ENCODE measurements at places on chromosomes 7 and 10.

DNA sequence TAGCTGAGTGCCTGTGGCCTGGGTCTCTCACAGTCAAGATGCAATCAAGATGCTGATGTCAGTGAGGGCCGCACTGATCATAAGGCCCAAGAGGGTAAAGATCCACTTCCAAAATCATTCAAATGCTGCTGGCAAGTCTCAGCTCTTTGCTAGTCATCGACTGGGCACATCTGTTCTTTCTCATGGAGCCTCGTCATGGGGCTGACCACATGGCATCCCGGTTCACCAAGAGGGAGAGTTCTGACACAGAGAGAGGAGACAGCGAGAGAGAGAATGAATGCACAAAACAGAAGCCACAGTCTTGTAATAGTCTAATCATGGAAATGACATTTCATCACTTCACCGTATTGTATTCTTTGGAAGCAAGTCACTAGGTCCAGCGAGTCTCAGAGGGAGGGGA is 1067.5 kb upstream of the C7orf33 start:
- no peaks in the 10 kb centered on the region for H3K4me1 ChIP-seq
- H3K27ac ChIP-seq, result no peak overlapping the region
- no peaks in the 10 kb centered on the region for H3K36me3 ChIP-seq
- no peak overlapping the region for H3K4me3 ChIP-seq
- H3K27me3 ChIP-seq, result no peaks in the 10 kb centered on the region

DNA sequence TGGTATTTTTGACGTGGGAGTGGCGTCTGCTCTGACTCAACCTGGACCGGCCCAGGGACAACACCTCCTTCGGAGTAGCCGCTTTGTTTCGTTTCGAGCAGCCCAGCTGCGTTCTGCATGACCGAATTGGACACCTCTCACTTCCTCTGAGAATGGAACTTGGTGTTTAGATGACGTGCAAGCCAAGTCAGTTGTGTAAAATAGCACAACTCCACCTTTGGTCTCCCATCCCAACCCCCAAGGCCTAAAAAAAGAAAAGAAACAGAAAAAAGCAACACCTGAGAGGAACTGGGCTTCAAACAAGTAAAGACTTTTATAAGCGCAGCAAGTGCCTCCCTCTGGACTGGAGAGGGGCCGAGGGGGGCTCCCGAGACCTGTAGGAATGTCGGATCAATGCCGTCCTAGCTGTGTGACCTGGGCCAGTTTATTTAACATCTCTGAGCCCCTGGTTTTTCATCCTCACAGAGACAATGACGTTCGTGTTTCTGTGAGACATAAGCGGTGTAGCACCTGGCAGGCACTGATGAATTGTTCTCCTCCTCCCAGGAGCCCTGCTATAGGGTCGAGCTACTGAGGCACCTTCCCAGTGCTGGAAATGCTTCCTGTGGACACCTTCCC is 52.0 kb upstream of the SMNDC1 start:
- no peaks in the 10 kb centered on the region for H3K36me3 ChIP-seq
- peak overlapping the region; percentile 6 for H3K27ac ChIP-seq
- DNase-seq, result no peak

- H3K27me3 ChIP-seq, result no peaks in the 10 kb centered on the region
- no peak for DNase-seq
- no peaks in the 10 kb centered on the region for H3K4me1 ChIP-seq
Measured at GRCh38 chr7:156608173-156608478, 32.4 kb upstream of the RNF32 start.

GRCh38 chr7:96329241-96329640 is 7.3 kb upstream of the SLC25A13 start:
- H3K27me3 ChIP-seq, result no peaks in the 10 kb centered on the region
- H3K4me1 ChIP-seq, result no peaks in the 10 kb centered on the region
- no peak overlapping the region for H3K27ac ChIP-seq
- no peaks in the 10 kb centered on the region for H3K36me3 ChIP-seq
- DNase-seq, result no peak

- H3K4me1 ChIP-seq, result no peaks in the 10 kb centered on the region
- H3K27me3 ChIP-seq, result no peaks in the 10 kb centered on the region
- no peak for DNase-seq
- H3K27ac ChIP-seq, result no peak overlapping the region
- H3K4me3 ChIP-seq, result no peak overlapping the region
- H3K36me3 ChIP-seq, result no peaks in the 10 kb centered on the region
Measured at GRCh38 chr10:18906636-18907035, 142.0 kb upstream of the MALRD1 start.

DNA sequence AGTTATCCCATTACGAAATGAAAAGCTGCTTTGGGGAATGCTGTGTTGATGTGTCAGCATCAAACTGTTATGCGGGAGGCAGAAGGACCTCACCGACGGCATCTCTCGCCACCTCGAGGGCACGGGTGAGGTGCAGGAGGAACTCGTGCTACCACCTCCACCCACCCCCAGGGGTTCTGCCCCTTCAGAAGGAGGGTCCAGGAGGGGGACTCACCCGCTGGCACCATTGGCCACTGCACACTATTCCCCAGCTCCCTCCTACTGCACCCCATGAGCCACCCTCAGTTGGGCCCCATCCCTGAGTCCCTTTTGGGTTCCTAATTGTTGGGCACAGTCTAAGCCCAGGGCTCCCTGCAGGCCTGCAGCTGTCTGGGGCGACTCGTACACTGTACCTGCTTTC is 236.6 kb downstream of the PTPRN2 start:
- no peaks in the 10 kb centered on the region for H3K4me1 ChIP-seq
- peaks cover 18% of the 10 kb centered on the region for H3K27me3 ChIP-seq
- DNase-seq, result peak; percentile 43
- no peaks in the 10 kb centered on the region for H3K36me3 ChIP-seq
- H3K4me3 ChIP-seq, result no peak overlapping the region

DNA sequence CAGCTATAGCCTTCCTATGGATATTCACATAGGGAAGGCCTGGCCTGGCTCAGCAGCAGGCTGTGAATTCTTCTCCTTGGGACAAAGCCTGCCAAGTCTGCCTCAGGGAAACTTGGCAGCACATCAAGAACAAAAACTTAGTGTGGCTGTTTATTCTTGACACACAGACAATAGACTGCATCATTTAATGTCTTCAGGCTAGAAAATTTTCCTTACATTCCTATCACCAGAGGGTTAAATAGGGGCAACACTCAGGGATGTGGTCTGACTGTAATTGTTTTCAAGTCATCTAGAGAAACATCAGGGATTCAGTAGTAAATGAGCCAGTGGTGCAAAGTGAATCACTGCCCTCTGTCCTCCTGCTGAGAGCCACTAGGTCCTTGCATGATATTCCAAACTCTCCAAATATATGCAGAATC is 137.3 kb downstream of the SEMA3C start:
- H3K36me3 ChIP-seq, result no peaks in the 10 kb centered on the region
- peak; percentile 84 for DNase-seq
- H3K27ac ChIP-seq, result peak overlapping the region; percentile 6
- no peak overlapping the region for H3K4me3 ChIP-seq
- H3K4me1 ChIP-seq, result no peaks in the 10 kb centered on the region

DNA sequence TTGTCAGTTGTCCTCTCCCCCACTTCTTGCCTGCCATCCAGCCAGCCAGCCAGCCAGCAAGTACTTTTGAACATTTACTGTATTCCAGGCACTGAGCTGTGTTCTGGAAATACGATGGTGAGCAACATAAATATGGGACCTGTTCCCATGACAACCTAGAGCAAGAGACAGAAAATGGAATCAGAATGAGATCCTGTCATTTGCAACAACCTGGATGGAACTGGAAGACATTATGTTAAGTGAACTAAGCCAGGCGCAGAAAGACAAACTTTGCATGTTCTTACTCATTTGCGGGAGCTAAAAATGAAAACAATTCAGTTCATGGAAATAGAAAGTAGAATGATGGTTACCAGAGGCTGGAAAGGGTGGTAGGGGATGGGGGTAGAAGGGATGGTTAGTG is 140.7 kb downstream of the ICA1 start:
- H3K27me3 ChIP-seq, result no peaks in the 10 kb centered on the region
- no peaks in the 10 kb centered on the region for H3K4me1 ChIP-seq
- no peak for DNase-seq
- H3K4me3 ChIP-seq, result no peak overlapping the region
- H3K27ac ChIP-seq, result no peak overlapping the region

- DNase-seq, result no peak
- H3K27me3 ChIP-seq, result no peaks in the 10 kb centered on the region
- H3K4me1 ChIP-seq, result no peaks in the 10 kb centered on the region
Measured at GRCh38 chr10:59222788-59223187, 46.3 kb downstream of the PHYHIPL start.

GRCh38 chr7:81206667-81207360 is 288.0 kb upstream of the SEMA3C start:
- no peak overlapping the region for H3K4me3 ChIP-seq
- no peaks in the 10 kb centered on the region for H3K27me3 ChIP-seq
- H3K4me1 ChIP-seq, result no peaks in the 10 kb centered on the region
- H3K27ac ChIP-seq, result no peak overlapping the region

- no peaks in the 10 kb centered on the region for H3K27me3 ChIP-seq
- peak overlapping the region; percentile 95 for H3K27ac ChIP-seq
- peak; percentile 73 for DNase-seq
- H3K4me3 ChIP-seq, result no peak overlapping the region
- no peaks in the 10 kb centered on the region for H3K36me3 ChIP-seq
- no peaks in the 10 kb centered on the region for H3K4me1 ChIP-seq
Measured at GRCh38 chr7:30548845-30549244, 44.2 kb upstream of the GGCT start.

GRCh38 chr7:71157757-71158156 is 25.8 kb downstream of the GALNT17 start:
- no peaks in the 10 kb centered on the region for H3K4me1 ChIP-seq
- no peaks in the 10 kb centered on the region for H3K27me3 ChIP-seq
- no peak for DNase-seq
- no peak overlapping the region for H3K4me3 ChIP-seq

GRCh38 chr7:134602881-134603451 is 43.7 kb upstream of the BPGM start:
- no peaks in the 10 kb centered on the region for H3K4me1 ChIP-seq
- H3K27me3 ChIP-seq, result no peaks in the 10 kb centered on the region
- H3K4me3 ChIP-seq, result peak overlapping the region; percentile 17
- DNase-seq, result no peak
- H3K36me3 ChIP-seq, result no peaks in the 10 kb centered on the region
- H3K27ac ChIP-seq, result peak overlapping the region; percentile 49

- no peaks in the 10 kb centered on the region for H3K27me3 ChIP-seq
- H3K4me1 ChIP-seq, result no peaks in the 10 kb centered on the region
- DNase-seq, result no peak
- no peak overlapping the region for H3K4me3 ChIP-seq
Measured at GRCh38 chr7:17044861-17045260, 163.1 kb upstream of the AGR3 start.

DNA sequence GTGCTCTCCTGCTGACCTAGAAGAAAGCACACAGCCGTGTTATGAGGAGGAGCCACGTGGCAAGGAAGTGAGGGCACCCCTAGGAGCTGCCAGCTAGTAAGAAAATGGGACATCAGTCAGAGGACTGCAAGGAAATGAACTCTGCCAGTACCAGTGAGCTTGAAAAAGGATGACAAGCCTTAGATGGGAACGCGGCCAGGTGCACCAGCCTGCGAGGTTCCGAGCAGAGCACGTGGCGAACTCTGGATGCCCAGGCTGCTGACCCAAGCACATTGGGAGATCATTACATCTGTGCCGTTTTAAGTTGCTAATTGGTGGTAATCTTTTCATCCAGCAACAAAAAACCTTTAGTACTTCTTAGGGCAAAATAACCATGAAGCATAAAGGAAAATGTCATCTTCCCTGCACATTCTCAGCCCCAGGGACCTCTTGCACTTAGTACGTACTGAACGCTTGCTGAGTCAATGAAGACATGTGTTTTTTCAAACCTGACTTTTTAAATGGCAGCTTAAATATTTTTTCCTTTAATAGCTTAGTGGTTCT is 69.4 kb downstream of the AMZ1 start:
- no peaks in the 10 kb centered on the region for H3K36me3 ChIP-seq
- H3K4me1 ChIP-seq, result peaks cover 5% of the 10 kb centered on the region
- DNase-seq, result peak; percentile 60
- peak overlapping the region; percentile 66 for H3K27ac ChIP-seq

DNA sequence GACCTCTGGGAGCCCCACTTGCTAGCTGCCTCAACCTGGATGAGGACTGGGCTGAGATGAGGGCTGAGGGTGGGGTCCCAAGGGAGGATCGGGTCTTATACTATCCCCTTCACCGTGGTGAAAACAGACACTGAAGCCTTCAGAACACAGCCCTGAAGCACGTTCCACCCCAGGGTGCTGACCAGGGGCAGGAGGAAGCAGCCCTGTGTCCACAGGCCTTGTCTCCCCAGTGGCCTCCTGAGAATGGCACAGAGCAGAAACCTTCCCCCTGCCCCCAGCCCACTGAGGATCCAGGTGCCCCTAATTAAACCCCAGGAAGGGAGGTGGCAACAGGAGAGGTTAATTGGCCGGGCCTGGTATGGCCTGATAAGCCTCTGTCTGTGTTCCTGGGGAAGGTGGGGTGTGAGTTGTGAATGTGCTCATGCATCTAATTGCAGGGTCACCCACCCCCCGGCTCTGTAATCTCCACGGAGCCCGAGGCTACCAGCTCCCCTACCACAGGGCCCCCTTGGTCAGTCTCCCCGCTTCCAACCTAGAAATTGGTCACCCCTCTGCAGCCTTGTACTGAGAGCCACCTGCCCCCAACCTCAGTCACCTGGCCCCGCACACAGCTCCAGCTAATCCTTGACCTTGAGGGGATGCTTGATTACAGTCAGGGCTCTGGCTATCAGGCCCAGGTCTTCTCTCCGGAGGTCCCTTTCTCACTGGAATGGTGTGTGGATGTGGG is 159.0 kb upstream of the UNC5B start:
- no peak overlapping the region for H3K4me3 ChIP-seq
- no peaks in the 10 kb centered on the region for H3K27me3 ChIP-seq
- no peaks in the 10 kb centered on the region for H3K4me1 ChIP-seq
- no peaks in the 10 kb centered on the region for H3K36me3 ChIP-seq
- no peak for DNase-seq

DNA sequence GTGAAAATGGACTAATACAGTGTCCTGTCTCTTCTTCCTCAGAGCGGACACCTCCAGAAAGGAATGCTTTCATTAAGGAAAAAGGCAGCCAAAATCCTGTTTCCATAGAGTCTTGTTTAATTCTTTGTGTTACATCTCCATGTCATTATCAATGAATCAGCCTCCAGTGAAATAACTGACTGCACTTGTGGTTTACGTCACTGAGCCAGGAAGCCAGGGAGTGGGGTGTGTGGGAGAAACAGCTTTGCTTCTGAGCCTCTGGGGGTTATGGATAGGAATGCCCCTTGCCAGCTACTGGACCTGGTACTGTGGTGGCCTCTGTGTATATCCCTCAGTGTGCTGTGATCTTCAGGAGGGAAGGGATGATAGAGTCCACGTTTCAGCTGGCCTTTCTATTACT is 416.8 kb downstream of the GALNT17 start:
- no peaks in the 10 kb centered on the region for H3K27me3 ChIP-seq
- no peak for DNase-seq
- no peak overlapping the region for H3K4me3 ChIP-seq
- no peak overlapping the region for H3K27ac ChIP-seq

DNA sequence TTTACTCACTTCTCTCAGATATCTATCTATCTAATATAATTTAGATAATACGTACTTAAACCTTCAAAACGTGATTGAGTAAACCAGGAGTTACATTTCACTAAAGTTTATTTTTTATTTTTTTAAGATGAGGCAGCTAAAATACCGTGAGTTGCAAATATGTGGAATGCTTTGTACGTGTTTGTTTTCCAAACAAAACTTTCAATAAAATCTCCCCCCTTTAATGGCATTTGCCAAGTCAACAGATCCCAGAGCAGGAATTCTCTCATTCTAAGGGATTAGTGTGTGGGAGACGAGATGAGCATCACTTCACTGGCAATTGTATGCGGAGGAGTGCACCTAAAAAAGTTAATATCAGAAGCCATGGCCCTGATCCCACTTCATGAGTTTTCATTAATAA is 53.7 kb upstream of the MAGI2 start:
- H3K27ac ChIP-seq, result no peak overlapping the region
- DNase-seq, result no peak
- H3K36me3 ChIP-seq, result no peaks in the 10 kb centered on the region
- H3K4me1 ChIP-seq, result no peaks in the 10 kb centered on the region

All from breast epithelium (tissue), 4 donors.